ENCODE measurements at places on chromosomes 7 and 10.

GRCh38 chr10:61640856-61641255 lies 21.9 kb upstream of the CABCOCO1 start:
- DNase-seq: no peak

GRCh38 chr7:71326595-71326994 lies 194.7 kb downstream of the GALNT17 start:
- DNase-seq: no peak

- no peak for DNase-seq
Measured at GRCh38 chr10:17548162-17548561, 69.0 kb downstream of the HACD1 start.

DNA sequence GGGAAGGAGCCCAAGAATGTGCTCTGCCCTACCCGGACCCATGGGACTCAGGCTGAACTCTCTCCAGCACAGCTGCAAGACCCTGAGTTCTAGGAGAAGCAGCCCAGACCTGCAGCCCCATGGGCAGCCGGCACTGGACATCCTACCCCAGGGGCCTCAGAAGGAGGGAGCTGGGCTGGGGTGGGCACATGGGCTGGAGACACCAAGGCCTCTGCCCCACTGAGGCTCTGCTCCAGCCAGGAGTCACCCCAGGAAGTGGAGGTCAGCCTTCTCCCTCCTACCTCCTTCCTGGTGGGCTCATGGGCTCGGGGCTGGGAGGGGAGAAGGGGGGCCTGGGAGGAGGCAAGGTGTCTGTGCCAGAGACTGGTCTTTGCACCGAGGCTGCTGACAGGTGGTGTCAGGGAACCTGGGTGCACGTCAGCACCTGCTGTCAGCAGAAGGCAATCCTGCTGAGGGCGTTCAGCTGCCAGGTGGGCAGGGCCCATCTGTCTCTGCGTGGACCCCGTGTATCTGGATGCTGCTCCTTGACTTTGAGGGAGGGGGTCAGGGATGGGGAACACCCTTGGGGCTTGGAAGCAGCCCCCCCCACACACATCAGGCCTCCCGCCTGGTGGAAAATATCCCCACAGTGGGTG lies 95.2 kb downstream of the PDGFA start:
- no peak for DNase-seq

DNA sequence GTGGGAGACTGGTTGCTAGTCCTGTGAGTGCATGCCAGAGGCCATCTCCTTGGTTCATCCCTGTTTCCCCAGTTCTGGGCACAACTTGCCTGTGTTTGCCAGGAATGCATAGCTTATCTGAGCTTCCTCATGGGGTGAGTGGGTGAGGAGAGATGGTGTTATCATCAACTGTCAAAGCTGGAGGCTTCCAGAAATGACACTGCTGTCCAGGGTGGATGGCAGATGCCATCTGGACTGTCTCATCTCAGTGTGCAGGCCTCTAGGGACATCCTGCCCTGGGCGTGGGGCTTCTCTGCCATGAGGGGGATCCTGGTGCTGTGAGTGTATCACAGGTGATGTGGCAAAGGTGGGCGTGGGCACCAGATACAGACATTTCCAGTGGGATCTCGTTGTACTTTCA lies 328.6 kb downstream of the DPP6 start:
- DNase-seq: no peak

- DNase-seq: no peak
Measured at GRCh38 chr7:38628630-38629385, 2.4 kb downstream of the AMPH start.

- no peak for DNase-seq
Measured at GRCh38 chr10:70940834-70941568, 52.6 kb upstream of the PCBD1 start.

DNA sequence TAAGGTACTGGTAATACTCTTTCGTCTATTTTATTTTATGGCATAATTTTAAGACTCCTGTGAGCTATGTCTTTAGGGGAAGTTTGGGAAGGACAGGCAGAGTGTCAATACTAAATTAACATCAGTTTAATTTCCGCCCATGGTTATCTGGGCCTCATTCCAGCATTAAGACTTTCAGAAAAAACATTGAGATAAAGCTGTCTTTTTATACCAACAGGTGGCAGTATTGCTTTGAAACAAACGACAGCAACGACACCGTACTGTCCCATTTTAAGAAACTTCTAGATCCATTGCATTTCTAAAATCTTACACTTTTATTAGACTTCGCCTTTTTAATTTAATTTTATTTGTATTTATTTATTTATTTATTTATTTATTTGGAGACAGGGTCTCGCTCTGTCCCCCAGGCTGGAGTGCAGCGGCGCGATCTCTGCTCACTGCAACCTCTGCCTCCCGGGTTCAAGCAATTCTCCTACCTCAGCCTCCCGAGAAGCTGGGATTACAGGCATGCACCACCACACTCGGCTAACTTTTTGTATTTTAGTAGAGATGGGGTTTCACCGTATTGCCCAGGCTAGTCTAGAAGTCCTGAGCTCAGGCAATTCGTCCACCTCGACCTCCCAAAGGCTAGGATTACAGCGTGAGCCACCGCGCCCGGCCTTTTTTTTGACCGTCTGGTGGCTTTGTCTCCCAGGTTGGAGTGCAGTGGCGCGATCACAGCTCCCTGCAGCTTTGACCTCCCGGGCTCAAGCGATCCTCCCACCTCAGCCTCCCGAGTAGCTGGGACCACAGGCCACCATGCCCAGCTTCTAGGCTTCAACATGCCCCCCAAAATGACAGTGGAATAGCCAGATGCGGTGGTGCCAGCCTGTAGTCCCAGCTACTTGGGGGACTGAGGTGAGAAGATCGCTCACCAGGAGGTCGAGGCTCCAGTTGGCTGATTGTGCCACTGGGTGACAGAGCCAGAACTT lies 78.7 kb upstream of the C1GALT1 start:
- DNase-seq: peak; percentile 75

GRCh38 chr10:116538456-116538855 lies 7.3 kb upstream of the PNLIP start:
- DNase-seq: no peak

- DNase-seq: no peak
Measured at GRCh38 chr7:30465811-30466180, 12.8 kb downstream of the NOD1 start.

DNA sequence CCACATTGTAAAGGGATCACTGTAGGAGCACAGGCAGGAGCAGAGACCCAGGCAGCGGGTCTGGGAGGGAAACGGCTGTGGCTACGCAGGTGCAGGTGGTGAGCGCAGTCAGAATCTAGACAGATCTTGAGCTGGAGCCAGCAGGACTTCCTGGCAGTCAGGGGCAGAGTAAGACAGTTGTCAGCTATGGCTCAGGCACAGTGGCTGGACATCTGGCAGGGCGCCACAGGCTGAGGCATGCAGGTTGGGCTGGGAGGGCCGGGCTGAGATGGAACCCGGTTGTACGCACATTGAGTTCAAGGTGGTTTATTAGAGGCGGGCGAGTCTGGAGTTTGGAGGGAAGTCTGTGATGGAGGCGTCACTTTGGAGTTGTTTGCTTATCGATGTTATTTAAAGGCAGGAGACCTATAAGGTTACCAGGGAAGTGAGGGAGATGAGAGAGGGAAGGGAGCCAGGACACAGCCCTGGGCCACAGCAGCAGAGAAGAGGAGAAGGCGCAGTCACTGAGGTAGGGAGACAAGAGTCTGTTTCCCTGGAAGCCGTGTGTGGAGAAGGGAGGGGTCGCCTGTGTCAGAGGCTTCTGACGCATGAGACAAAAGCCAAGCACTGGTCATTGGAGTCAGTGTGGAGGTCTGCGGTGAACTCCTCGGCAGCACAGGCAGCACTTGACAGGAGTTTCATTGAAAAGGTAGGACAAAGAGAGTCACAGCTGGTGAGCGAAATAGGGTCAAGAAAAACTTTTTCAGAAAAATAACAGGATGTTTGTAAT lies 73.8 kb downstream of the LANCL2 start:
- DNase-seq: no peak

DNA sequence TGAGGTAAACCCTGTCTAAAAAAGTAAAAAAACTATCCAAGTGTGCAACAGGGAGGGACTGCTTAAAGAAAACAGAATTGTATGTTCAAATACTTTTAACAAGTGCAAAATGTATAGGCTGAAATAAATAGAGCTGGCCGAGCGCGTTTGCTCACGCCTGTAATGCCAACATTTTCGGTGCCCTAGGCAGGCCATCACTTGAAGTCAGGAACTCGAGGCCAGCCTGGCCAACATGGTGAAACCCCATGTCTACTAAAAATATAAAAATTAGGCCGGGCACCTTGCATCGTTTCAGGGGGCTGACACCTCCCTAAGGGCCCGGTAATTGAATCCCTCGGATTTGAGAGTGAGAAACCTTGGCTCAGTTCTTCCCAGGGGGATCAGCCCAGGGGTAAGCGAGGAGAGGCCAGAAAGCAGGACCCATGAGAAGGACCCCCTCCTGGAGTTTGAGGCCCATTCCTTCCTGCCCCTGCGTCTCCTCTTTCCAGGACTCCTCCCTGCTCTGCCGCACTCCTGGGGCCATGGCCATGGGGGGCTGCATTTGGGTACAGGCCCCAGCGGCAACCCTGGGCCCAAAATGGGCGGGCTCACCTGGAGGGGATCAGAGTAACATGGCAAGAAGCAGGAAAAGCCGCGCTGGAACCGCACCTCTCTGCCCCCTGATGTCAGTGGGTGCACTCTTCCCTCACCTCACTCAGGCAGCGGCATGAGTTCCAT lies 75.5 kb upstream of the TMEM248 start:
- peak; percentile 15 for DNase-seq

GRCh38 chr10:26950934-26951333 lies 90.2 kb upstream of the ABI1 start:
- DNase-seq: no peak

- peak; percentile 50 for DNase-seq
Measured at GRCh38 chr10:12594448-12594944, 245.1 kb downstream of the CAMK1D start.

GRCh38 chr7:37432281-37432920 lies 16.3 kb downstream of the ELMO1 start:
- peak; percentile 36 for DNase-seq

- DNase-seq: no peak
Measured at GRCh38 chr7:3399858-3400257, 98.8 kb downstream of the SDK1 start.

GRCh38 chr7:106029941-106030340 lies 66.9 kb downstream of the CDHR3 start:
- DNase-seq: no peak

DNA sequence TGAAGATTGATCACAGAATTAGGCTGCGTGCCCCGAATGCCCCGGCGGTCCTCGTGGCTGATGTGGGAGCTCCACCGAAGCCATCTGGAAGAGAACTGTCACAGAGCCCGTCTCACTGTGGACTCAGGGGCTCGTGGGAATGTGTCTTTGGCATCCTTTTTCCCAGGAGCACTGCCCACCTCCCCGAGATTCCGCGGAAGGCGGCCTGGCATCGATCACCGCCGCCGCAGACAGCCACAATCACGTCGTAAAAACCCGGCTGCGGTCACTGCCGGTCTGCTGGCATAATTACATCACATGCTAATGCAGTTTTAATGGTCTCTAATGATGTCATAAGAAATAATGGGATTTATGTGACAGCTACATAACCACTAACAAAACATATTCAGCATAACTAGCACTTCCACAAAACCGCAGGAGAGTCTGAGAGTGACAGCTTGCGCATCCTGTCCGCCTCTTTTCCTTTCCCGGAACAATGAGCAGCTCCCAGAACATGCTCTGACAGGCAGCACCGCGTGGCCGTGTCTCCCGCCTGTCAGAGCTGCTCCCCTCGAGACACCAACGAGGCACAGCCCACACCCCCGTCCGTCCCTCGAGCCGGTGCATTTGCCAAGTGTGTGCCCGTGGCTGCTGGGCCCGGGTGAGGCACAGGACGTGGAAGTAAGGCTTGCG lies 490.0 kb downstream of the PTPRN2 start:
- DNase-seq: no peak

GRCh38 chr10:99977916-99978315 lies 31.8 kb downstream of the DNMBP start:
- no peak for DNase-seq

- DNase-seq: no peak
Measured at GRCh38 chr7:19144661-19145433, at the start of gene FERD3L. Gene FERD3L, minus strand, starts transcription at chr7:19145421. Its CDS starts 59 bp downstream, at chr7:19145362.

DNA sequence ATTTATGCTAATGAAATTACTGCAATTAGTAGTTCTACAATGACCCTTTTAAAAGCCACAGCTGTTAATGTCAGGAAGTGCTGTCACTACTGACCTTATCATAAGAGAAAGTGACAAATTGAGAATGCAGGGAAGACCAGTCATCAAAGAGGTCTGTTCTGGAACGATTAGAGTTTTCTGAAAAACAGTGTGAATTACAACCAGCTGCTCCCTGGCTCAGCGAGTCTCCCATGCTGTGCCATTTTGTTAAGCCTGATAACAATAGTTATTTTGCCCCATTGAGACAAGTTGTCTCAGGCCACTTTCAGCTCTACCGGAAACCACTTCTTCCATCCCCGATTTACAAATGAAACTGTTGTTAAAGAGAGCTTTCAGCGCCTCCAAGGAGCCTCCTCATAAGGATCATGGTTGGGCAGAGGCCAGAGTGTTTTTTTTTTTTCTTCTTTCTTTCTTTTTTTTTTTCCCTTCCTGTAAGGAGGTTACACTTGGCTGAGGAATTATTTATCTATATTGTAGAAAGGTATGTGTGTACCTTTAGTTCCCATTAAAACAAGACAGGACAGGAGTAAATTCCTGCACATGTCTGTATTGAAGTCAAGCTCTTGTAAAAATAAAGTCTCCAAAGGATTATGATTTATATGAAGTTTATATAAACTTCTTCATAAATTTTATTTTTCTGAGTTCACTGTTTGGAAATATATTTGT lies 173.6 kb downstream of the CDCA7L start:
- no peak for DNase-seq

DNA sequence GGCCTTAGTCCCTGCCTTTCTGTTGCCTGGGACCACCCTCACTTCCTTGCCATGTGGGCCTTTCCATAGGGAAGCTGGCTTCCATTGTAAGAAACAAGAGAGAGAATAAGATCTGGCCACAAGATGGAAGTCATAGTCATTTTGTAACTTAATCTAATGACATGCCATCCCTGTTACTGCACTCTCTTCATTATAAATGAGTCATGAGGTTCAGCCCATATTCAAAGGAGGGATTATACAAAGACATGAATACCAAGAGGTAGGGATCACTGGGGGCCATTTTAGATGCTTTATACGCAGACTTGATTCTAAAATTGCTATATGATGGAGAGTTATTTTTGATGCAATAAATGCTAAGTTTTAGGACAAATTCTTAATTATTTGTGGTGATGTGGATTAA lies 75.2 kb upstream of the CELF2 start:
- no peak for DNase-seq

DNA sequence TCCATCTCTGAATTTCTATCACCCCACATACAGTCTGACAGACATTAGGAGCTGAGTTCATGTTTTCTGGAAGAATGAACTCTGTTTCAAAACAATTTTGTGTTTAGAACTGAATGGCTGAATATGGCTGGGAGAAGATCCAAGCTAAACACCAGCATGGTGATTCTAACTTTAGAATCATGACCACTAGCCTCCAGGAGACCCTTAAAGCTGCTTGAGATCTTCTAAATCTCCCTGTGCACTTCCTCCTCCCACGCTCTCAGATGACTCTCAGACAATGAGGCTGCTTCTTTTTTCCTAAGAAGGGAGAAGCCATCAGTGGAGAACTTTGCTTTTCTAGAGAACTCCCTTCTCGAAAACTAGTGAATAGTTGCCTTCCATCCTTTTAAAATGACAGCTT lies 711.2 kb downstream of the GRID1 start:
- no peak for DNase-seq

- no peak for DNase-seq
Measured at GRCh38 chr7:101977249-101977648, 159.8 kb downstream of the CUX1 start.

Measured in CD4-positive, alpha-beta T cell treated with Interleukin-10 for 1 hour (primary cell).